Stimulated activated CD4-positive, alpha-beta T cell treated with anti-CD3 and anti-CD28 coated beads, Interleukin-12 subunit alpha, Interleukin-12 subunit beta, amount 100 ng/mL, for 4 hours (primary cell): ENCODE measurements at places on chromosomes 4 and X.

DNA sequence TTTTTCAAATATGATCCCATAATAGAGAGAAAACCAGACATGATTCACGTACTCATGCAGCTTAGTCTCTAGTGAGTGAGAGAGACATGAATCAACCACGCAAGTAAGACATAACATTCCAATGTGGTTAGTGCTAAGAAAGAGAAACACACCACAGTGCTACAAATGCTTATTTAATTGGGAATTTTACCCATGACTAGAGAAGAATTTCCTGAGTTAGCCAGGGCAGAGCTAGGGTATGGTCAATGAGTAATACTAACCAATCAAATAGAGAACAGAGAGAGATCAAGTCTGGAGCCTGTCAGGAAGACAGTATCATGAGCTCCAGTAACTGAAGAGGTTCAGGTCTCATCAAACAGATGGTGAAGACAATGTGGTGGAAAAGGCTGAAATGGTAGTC lies 495.2 kb downstream of the PDGFC start:
- DNase-seq, result no peak

- DNase-seq, result no peak
Measured at GRCh38 chr4:76902233-76902890, 4.4 kb upstream of the SOWAHB start.

DNA sequence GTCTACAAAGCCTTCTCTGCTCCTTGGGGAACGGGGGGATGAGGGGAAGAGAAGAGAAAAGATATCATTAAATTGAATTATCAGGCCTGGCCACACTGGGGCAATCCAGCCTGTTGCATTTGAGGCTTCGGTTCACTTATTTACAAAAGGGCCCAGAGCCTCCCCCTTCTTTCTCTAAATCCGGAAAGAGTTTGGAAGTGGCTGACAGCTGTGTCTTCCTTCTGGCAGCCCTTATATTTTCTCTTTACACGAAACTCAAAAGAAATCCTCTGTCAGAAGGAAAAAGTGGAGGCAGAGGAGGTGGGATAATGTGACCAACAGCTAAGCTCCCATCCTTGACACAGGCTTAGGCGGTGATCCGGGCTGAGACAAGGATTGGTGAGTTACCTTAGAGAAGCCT lies 158.3 kb upstream of the TAPT1 start:
- no peak for DNase-seq

DNA sequence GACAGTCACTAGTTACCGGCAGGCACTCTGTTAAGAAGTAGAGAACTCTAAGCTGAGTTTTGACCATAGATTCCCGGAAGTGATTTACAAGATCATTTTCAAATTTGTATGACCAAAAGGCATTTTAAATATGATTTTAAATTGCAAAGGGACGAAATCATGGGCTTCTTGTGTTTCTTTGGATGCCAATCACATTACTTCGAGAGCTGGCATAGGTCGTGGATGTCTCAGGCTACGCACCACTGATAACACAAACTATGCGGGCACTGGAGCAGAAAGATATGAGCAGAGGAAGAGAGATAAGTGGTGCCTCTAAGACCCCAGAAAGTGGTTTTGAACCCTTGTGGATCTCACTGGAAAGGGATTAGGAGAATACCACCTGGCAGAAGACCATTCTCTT lies 294.2 kb upstream of the FTHL17 start:
- no peak for DNase-seq

DNA sequence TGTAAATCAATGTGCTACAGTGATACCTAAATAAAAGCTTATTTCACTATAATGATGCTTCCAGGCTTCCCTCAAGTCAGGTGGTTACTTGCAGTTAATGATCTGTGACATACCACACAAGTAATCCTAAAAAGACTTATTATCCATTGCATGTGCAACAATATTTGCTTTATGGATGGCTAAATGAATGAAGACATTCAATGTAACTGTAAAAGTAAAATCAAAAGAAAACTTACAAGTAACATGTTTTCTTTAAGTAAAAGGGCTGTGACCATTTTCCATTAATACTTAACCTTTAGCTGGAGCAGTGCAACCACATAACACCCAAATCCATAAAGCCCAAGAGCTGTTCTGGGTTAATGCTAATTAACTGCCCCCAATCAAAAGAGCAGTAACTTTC lies 42.6 kb downstream of the RAB28 start:
- no peak for DNase-seq

DNA sequence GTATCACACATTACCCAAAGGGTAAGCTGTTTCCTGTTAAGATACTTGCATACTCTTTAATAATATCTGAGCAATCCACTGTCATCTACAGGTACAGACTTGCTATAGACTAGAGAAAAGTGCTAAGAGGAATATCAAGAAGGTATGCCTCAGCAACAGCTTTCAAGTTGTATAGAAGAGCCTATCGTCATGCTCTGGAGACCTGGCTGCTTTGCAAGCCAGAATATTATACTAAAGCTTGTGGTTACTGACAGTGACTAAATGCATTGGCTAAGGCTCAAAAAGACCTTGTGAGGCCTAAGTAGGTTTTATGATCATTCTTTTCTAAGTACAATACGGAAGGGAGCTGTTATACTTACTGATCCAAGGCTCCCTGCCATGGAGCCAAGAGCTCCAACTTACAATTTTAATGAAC lies 11.3 kb downstream of the LAMP2 start:
- DNase-seq, result no peak

GRCh38 chr4:184019076-184019475 lies 114.0 kb downstream of the STOX2 start:
- no peak for DNase-seq

- DNase-seq, result no peak
Measured at GRCh38 chrX:25810202-25810601, 327.9 kb upstream of the MAGEB18 start.

DNA sequence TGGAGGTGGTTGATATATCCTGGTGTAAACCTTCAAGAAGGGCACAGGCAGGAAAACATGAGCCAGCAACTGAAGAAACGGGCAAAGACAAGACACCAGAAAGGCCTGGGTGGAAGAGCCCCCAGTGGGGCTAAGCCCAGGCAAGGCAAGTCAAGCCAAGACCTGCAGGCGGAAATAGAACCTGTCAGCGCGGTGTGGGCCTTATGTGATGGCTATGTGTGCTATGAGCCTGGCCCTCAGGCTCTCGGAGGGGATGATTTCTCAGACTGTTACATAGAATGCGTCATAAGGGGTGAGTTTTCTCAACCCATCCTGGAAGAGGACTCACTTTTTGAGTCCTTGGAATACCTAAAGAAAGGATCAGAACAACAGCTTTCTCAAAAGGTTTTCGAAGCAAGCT lies 7.2 kb downstream of the ZFP42 start:
- DNase-seq, result no peak

GRCh38 chrX:40011322-40012038 lies 86.3 kb downstream of the BCOR start:
- no peak for DNase-seq

GRCh38 chr4:8000247-8000646 lies 60.6 kb upstream of the AFAP1 start:
- no peak for DNase-seq

DNA sequence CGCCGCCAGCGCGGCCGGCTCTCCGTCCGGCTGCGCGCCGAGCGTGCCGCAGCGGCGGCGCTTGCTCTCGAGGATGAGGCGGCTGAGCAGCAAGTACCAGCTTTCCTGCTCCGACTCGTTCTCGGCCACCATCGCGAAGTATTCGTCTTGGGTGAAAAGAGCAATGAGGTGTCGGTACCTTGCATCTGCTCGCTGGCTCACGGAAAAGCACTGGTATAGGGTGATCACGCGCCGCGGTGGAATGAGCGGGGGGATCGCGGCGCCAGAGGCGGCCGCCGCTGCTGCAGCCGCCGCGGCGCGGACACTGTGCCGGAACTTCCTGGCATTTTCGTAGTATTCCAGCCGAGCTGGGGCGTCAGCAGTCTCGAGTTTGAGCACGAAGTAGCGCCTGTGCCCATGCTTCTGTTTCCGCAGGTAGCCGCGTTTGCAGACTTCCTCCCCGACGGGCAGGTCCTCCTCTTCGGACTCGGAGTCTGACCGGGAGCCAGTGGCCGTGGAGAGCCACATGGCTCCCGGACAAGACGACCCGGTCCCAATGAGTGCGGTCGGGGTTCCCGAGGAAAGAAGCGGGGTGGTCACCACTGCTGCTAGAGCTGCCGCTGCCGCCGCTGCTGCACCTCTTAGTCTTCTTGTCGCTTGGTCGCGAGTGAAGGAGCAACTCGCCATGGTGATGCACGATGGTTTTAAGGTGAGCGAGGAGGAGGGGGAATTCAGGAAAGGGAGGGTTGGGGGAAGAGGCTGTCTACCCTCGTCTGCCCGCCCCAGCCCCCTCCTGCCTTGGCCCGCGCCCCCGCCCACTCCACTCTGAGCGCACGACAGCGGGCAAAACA lies 469 bp downstream of the IRS4 start:
- DNase-seq, result no peak

DNA sequence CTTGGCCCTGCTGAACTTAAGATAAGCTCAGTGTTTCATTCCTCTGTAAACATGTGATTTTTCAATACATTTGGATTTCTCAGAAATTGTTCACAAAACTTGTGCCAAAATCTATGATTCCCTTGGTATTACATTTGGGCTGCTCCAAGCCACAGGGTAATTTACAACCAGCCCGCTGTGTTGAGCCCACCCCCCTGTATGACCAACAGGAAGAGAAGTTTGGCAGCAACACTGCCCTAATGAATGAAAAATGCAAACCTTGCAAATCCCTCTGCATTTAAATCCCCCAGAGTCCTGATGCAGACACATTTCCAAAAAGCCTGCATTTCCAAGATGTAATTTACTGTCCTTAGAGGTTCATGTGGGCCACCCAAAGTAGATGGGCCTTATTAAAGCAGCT lies 34.1 kb upstream of the GAB1 start:
- no peak for DNase-seq

- no peak for DNase-seq
Measured at GRCh38 chr4:176453658-176454057, 133.9 kb downstream of the SPCS3 start.

- no peak for DNase-seq
Measured at GRCh38 chrX:2712890-2713840, 22.1 kb downstream of the CD99 start.

GRCh38 chr4:27101126-27101525 lies 240.5 kb downstream of the STIM2 start:
- DNase-seq, result no peak

DNA sequence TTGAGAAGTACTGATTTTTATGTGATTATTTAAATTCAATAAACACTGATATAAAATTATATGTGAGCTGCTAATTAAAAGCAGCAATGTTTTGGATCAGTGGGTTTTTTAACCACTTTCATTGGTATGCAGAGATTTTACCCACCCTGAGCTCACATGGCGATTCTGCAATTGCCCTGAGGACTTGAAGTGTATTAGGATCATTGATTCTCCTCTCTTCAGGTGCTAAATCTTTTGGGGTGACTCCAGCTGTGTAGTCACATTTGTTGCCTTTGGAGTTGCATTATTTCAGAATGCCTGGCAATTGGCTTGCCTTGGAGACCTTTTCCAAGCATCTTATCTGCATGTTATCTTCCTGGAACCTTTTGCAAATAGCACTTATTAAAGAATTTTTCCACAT lies 51.3 kb downstream of the UGT8 start:
- no peak for DNase-seq

GRCh38 chr4:153780221-153780620 lies 8.7 kb downstream of the SFRP2 start:
- DNase-seq, result no peak

- DNase-seq, result peak; percentile 7
Measured at GRCh38 chrX:80812176-80812575, 2.5 kb upstream of the BRWD3 start.

- no peak for DNase-seq
Measured at GRCh38 chr4:106299977-106300376, 16.0 kb downstream of the TBCK start.

- no peak for DNase-seq
Measured at GRCh38 chrX:40007756-40008705, 89.7 kb downstream of the BCOR start.

DNA sequence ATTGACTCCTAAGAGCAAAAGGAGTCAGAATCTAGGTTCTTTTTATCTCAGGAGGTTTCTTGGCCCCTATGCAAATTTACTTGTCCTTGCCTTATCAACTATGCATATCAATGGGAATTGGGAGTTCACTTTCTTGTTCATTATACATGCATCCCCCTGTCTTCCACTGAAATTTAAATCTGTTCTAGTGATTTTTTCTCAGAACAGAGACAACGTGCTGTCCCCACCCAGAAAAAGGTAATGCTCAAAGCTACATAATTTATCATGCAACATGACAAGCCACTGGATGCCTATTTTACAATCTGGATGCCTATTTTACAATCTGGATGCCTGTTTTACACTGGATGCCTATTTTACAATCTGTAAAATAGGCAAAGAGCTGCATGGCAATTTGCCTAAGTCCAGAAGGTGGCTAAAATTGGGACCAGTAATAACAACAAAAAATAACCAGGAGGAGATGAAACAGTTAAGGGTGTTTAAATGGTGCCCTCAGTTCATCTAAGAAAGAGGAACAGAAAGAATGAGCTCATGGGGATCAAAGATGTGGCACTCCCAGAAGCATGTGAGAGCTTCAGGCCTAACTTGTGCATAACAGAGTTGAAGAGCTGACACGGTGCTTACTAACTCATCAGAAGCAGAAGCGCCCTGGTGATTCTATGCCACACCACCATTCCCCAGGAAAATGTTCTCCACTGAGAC lies 537.8 kb upstream of the BOD1L1 start:
- no peak for DNase-seq

GRCh38 chrX:137792214-137792613 lies 226.3 kb downstream of the ZIC3 start:
- no peak for DNase-seq

DNA sequence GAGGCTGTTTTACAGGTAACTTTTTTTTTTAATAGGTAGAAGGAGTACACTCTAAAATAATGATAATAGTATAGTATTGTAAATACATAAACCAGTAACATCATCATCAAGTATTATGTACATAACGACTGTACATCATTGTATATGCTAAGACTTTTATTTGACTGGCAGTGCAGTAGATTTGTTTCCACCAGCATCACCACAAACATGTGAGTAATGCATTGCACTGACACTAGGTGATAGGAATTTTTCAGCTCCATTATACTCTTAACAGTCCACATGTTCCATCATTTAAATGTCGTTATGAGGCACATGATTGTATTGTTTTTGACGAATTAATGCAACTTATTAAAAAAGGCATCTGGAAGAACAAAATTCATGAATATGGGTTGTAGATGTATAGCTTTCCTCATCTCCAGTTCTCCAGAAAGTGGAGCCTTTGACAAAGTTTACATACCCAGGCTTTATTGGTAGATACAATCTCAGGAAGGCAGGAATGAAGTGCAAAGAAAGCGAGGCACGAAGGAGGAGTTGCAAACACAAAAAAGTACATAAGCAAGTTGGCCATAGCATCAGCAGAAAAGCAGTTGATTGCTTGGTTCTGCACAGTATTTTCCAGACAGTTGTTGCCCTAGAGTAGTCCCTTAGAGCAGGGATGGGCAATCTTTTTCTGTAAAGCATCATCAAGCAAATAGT lies 336.9 kb upstream of the NR3C2 start:
- DNase-seq, result no peak

DNA sequence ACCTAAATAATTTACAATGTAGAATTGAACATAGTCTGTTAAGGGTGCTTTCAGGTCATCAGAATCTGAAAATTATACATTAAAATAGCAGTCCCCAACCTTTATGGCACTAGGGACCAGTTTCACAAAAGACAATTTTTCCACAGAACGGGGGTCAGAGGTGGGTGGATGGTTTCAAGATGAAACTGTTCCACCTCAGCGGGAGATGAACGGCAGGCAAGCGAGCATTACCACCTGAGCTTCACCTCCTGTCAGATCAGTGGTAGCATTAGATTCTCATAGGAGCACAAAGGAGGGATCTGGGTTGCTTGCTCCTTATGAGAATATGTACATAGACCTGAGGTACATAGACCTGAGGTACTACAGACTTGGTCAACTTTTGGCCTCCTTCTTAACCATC lies 29.0 kb downstream of the LRBA start:
- DNase-seq, result peak; percentile 13
